ENCODE measurements at places on chromosomes 5 and 9.

- no peaks in the 10 kb centered on the region for H3K36me3 ChIP-seq
- H3K4me3 ChIP-seq = no peak overlapping the region
- H3K27ac ChIP-seq = no peak overlapping the region
- no peaks in the 10 kb centered on the region for H3K4me1 ChIP-seq
- no peaks in the 10 kb centered on the region for H3K27me3 ChIP-seq
- no peak for DNase-seq
These were observed 143.3 kb downstream of the NTRK2 start for GRCh38 chr9:84812847-84813246.

DNA sequence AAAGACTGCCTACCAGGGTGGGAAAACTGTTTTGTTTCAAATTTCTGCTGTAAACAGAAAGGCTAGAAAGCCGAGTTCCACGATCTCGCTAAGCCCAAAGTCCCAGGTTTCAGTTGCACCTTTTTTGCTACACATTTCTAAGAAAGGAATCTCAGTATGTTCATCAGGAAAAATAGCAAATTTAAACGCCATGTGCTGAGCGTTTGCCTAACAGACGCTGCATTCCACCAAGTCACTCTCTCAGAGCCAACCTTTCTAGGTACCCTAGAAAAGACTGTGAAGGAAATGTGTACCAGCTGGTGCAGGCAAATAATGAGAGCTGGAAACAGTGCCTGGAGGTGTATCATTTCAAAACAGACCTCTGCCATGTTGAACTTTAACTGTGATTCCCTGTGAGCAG is 71.8 kb downstream of the FRMD3 start:
- DNase-seq = no peak
- H3K4me1 ChIP-seq = no peaks in the 10 kb centered on the region
- H3K27me3 ChIP-seq = no peaks in the 10 kb centered on the region
- no peaks in the 10 kb centered on the region for H3K36me3 ChIP-seq
- no peak overlapping the region for H3K27ac ChIP-seq

GRCh38 chr9:99398241-99398640 is 176.2 kb downstream of the SEC61B start:
- DNase-seq = no peak
- no peaks in the 10 kb centered on the region for H3K36me3 ChIP-seq
- no peaks in the 10 kb centered on the region for H3K4me1 ChIP-seq
- peaks cover 34% of the 10 kb centered on the region for H3K27me3 ChIP-seq
- H3K4me3 ChIP-seq = no peak overlapping the region

GRCh38 chr5:7391814-7392692 is 3.9 kb upstream of the ADCY2 start:
- H3K27me3 ChIP-seq = peaks cover 9% of the 10 kb centered on the region
- H3K4me1 ChIP-seq = no peaks in the 10 kb centered on the region
- no peaks in the 10 kb centered on the region for H3K36me3 ChIP-seq
- H3K4me3 ChIP-seq = no peak overlapping the region
- DNase-seq = peak; percentile 18

DNA sequence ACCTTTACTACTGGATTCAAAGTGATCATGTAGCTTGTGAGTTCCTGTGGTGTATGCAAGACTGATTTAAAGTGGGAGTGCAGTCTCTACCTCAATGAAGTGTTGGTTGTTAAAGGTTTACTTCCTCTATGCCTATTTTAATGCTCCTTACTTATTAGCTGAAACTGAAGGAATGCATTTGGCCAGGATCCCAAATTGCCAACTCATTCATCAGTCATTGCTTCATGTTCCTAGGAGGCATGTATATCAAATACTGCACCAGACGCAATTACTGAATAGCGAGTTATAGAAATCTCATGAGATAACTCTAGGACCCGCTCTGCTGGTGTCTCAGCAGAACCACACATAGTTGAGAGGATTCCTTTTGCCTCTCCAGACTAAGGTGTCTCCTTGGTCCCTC is 143.0 kb upstream of the RPS23 start:
- peak; percentile 68 for DNase-seq
- no peaks in the 10 kb centered on the region for H3K36me3 ChIP-seq
- H3K27ac ChIP-seq = peak overlapping the region; percentile 75
- peaks cover 77% of the 10 kb centered on the region for H3K4me1 ChIP-seq
- H3K4me3 ChIP-seq = peak overlapping the region; percentile 19
- no peaks in the 10 kb centered on the region for H3K27me3 ChIP-seq

- DNase-seq = no peak
- no peak overlapping the region for H3K27ac ChIP-seq
- H3K27me3 ChIP-seq = no peaks in the 10 kb centered on the region
These were observed 636.2 kb downstream of the MTRR start for GRCh38 chr5:8505196-8505595.

GRCh38 chr5:30131-30530 is 61.8 kb upstream of the PLEKHG4B start:
- peaks cover 64% of the 10 kb centered on the region for H3K27me3 ChIP-seq
- DNase-seq = no peak
- no peak overlapping the region for H3K27ac ChIP-seq
- H3K36me3 ChIP-seq = no peaks in the 10 kb centered on the region
- H3K4me3 ChIP-seq = no peak overlapping the region
- no peaks in the 10 kb centered on the region for H3K4me1 ChIP-seq

GRCh38 chr9:70595211-70595610 is 180.8 kb upstream of the KLF9 start:
- H3K27me3 ChIP-seq = no peaks in the 10 kb centered on the region
- no peak for DNase-seq
- H3K4me3 ChIP-seq = no peak overlapping the region
- no peaks in the 10 kb centered on the region for H3K4me1 ChIP-seq
- H3K36me3 ChIP-seq = no peaks in the 10 kb centered on the region

DNA sequence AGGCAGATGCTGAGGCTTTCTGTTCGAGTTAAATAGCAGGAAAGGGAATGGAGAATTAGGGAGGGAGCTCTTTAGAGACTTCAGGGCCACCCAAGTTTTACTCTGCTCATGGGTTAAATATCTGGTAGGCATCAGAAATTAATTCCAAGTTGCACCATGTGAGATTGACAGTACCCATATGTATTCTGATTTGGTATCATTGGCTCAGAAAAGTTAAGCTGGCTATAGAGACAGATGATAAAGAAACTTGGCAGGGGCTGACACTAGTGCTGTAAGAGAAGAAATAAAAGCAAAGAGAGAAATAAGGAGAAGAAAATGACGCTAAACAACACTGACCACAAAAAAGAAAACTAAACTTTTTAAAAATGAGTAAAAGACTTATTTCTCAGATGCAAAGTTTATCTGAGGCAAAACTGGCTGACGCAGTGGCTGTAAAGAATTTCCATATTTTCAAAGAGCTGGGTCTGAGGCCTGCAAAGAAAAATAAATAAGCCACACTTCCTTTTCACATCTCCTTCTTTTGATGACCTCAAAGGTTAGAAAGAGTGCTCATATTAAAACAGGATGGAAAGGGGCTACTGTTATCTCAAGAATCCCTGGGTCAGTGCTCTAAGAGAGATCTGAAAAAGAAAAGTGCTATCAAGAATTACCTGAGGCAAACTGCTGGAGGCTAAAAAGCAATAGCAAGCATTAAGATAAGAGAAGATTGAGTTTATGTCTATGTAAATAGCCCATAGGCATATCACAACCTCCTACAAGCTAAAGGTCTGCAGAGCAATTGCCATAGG is 399.0 kb upstream of the MEF2C start:
- H3K4me1 ChIP-seq = no peaks in the 10 kb centered on the region
- H3K4me3 ChIP-seq = no peak overlapping the region
- no peaks in the 10 kb centered on the region for H3K27me3 ChIP-seq
- no peak for DNase-seq
- H3K27ac ChIP-seq = no peak overlapping the region
- H3K36me3 ChIP-seq = no peaks in the 10 kb centered on the region

DNA sequence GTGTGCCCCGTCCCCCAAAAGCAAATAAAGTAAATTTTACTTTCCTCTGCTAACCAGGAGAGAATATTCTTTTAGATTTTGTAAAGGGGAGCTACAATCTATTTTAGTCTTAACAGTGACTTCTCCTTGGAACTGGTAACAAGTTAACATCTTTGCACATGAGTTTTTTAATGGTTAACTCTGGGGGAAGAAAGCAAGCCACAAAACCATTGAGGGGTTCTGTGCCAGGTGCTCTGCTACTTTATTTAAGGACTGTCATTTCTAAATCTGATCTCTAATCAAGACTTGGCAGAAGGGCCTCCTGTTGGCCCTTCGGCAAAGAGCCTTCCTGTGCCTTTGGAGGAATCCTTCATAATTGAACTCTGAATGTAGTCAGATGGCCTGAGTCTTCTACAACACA is 153.4 kb downstream of the SLC12A2 start:
- no peak overlapping the region for H3K4me3 ChIP-seq
- no peaks in the 10 kb centered on the region for H3K36me3 ChIP-seq

GRCh38 chr5:38039826-38040225 is 200.0 kb upstream of the GDNF start:
- no peak overlapping the region for H3K27ac ChIP-seq
- H3K27me3 ChIP-seq = peaks cover 19% of the 10 kb centered on the region
- no peak overlapping the region for H3K4me3 ChIP-seq
- H3K4me1 ChIP-seq = no peaks in the 10 kb centered on the region
- no peaks in the 10 kb centered on the region for H3K36me3 ChIP-seq
- no peak for DNase-seq

Measured in Calu3 (cell line).